Large intestine (tissue), 12 donors: ENCODE measurements at places on chromosomes 7 and 10. TPM values are rescaled to one million over a fixed set of nuclear protein-coding genes. Genes with fewer than 3 reads are reported as not detected.

- DNase-seq, result no peak
These were observed 49.3 kb downstream of the ABCB4 start for GRCh38 chr7:87426160-87426559.

DNA sequence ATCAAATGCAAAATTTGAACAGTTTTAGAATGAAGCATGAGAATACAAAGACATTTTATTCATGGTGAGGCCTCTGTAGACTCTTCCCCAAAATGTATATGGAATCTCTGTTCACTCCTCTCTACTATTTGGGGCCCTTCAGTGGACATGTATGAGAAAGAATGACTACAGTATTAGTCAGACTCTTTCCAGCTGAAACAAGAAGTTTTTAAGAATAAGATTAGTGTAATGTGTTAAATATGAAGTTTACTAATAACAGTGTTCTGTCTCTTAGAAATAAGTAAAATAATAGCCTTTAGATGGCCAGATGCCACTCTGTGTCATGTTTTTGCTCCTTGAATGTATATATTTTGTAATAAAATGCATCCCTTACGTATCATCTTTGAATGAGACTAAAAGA is 585.6 kb downstream of the SUGCT start:
- no peak for DNase-seq

DNA sequence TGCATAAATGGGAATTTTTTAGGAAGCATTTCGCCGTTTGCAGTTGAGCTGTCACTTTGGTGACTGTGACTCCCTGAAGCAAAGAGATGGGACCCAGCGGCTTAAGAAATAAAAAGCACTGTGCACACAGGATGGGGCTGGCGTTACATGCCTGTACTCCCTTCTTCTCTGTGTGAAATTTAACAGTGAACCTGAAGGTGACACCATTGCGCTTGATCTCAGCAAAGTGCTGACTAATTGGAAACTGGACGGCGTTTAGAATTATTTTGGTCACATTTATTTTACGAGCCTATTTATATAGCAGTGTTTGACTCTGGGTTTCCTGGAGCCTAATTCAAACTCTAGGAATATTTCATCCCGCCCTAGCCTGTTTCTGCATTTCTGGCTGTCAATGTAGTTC is 146.2 kb downstream of the PAXIP1 start:
- no peak for DNase-seq

GRCh38 chr10:52106899-52107298 is 207.2 kb upstream of the DKK1 start:
- DNase-seq, result no peak

DNA sequence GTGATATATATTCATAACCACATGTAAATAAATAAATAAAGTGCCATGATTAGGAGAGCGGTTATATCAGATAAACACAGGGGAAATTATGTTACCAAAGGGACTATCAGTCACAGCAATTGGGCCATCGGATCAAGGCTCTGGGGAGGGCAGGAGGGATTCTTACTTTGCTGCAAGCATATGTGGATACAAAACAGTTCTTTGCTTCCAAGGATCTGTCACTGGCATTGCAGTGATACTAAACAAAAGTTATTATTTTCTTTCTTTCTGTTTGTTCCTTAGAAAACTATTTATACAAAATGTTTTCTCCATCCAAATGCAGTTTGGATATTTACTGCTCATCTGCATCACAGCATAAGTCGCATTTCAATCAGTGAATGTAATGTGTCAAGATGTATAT is 188.4 kb upstream of the MGMT start:
- no peak for DNase-seq

GRCh38 chr7:6577369-6578113 is at the start of gene ZDHHC4:
ZDHHC4 (plus strand) TSS chr7:6577454; CDS start chr7:6580562, 3,108 bp downstream.
- DNase-seq, result peak; percentile 93

- DNase-seq, result no peak
These were observed 41.8 kb downstream of the NUP205 start for GRCh38 chr7:135599471-135599870.

DNA sequence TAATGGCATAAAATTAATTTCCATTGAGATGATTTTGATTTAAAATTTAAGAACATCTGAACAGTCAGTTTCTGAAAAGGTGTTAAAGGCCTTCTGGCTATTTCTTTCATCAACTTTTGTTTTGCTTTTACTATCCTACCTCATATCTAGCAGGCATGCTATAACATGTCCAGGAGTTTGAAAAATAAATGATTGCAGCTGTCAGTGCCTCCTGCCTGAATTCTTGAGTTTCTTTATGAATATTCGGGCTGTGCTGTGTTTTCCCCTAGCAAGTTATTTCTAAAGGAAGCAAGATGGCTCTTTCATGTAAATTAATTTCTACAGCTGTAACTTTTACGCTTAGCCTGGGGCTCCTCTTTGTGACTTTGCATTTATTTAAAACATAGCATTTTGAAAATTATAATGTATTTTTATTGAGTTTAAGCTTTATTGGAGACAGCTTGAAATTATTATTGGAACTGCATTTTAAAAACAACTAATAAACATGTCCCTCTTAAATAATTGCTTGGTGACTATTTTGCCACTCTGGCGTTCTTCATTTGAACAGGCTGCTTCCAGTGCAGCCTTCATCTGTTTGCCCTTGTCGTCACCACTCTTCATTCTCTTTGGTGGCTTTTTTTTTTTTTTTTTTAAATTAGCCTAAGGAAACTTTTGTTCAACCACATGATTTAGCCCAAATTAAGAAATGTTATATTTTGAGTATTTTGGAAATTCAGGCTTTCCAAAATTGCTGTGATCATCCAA is 1083.4 kb upstream of the LRRN3 start:
- DNase-seq, result no peak

Gene HGF
- 2.8 TPM for polyA plus RNA-seq

Gene ZNF365
- 0.48 TPM for polyA plus RNA-seq

Gene NUTM2E
- polyA plus RNA-seq, result 0.09 TPM

Gene SHOC2
- polyA plus RNA-seq, result 34.3 TPM

Gene CDC14C
- polyA plus RNA-seq, result 0.06 TPM

Gene AOAH
- 17.8 TPM for polyA plus RNA-seq
